ENCODE measurements at places on chromosomes 3 and 15.

DNA sequence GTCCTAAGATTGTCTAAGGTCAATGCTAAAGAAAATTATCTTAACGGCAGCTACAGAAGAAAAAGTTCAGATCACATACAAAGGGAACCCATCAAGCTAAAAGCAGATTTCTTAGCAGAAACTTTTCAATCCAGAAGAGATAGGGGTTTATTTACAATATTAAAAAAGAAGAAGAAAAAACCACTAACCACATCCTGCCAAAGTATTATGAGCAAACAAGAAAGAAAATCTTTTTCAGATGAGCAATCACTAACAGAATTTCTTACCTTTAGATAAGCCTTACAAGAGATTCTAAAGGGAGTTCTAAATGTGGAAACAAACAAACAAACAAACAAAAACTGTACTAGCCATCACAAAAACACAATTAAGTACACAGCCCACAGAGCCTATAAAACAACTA, 1015.8 kb upstream of the EPHA6 start:
- DNase-seq = no peak

DNA sequence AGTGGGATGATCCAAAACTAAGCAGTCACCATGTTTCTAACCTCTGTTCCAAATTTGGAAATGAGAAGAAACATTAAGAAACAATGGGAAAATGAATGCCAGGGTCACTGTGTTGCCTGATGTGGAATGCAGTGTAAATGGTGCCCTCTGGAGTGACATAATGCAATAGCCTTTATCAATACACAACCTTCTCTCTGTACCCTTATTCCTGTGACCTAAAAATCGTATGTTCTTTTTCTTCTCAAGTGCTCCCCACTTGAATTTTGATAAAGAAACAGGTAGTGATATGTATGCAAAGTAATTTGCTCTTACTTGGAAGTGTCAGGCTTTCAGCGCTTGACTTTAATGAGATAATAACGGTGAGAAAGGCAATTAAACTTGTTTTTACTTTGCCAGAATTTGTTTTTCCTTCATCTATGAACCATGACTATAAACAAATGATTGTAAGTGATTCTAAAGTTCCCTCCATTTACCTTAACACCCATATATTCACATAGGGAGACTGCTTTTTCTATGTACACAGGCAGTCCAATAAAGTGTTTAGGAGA, 145.8 kb upstream of the THRB start:
- DNase-seq = no peak

DNA sequence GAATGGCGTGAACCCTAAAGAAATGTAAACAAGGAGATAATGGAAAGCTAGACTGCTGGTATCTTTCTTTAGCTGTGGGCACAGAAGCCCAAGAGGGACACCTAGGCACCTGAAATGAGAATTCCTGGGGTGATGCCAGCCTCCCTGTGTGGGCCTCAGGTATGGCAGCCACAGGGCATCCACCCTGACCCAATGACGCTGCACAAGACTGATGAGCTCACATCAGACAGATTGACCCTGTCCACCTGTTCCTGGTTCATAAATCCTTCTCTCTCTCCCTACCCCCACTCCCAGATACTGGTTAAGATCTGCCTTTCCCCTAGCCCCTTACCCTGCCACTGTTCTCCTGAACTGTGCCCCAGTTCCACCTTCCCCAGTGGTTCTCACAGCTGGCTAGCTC, 1.5 kb downstream of the GLB1 start:
- no peak for DNase-seq

GRCh38 chr3:53646723-53647122, 152.3 kb downstream of the CACNA1D start:
- DNase-seq = no peak

DNA sequence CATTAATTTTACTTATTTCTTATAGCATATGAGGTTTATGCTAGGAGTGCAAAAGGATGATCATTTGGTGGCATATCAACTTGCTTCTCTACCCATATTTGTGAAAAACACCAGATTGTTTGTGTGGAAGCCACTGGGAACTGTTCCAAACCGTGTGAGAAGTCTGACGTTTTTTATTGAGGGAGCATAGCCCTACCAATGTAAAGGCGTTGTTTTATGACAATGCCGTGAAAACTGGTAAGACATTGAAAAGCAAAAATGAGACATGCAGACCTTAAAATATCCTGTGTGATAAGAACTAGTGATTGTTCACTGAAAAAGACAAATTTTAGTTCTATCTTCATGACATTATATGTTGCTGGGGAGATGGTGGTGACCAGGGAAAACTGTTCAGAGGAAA, 87.8 kb downstream of the CHL1 start:
- no peak for DNase-seq

GRCh38 chr3:99418709-99419108, 219.7 kb upstream of the COL8A1 start:
- DNase-seq = no peak

DNA sequence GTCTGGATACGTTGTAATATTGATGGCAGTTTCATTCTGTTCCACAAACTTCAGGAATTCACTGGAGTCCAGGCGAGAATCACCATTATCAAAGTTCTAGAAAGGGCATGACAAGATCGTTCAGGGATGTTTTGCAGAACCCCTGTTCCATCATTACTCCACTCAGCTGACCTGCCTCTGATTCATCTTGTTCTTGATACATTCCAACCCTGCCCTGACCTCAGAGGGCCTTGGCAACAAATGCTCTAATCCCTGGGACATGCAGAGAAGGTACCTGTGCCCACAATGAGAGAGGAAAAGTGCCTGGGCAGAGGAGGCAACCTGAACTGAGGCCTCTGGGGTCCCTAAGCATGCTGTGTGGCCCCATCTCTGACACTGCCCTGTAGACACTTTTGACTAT, 45.9 kb downstream of the FSTL1 start:
- DNase-seq = no peak

DNA sequence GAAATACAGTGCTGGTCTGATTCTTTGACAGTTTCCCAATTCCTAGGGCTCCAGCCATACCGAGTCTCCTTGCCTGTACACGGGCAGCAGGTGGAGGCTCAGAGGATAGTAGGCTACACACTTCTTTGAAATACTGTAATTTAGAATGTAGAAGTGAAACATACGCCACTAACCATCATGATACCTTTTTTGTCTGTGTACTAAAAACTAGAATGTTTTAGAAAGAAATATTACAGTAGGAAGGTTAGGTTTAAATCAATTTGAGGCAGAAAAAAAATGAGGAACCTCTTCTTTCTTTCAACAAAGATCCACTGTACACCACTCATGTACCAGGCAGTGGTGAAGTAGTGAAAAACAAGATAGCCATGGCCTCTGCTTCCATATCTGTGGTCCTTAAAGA, 354.7 kb downstream of the MCTP2 start:
- DNase-seq = no peak

DNA sequence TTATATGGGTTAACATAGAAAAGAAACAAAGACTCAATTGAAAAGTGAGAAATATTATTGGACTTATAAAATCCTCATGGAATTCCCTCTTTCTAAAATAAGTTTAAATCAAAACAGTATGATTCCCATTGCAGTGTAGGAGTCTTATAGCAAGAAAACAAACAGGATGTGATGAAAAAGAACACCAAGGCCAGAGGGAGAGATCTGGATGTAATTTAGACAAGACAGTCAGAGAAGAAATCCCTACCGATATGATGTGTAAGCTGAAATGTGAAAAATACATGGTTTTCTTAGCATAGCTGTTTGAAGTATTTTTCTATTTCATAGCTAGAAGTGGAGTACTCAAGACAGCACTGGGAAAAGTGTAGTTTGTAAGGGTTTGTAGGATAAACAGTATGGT, 521.5 kb downstream of the RSL24D1 start:
- no peak for DNase-seq

Measured in smooth muscle cell of the brain vasculature (primary cell).